ENCODE measurements at places on chromosomes 2 and 18.

DNA sequence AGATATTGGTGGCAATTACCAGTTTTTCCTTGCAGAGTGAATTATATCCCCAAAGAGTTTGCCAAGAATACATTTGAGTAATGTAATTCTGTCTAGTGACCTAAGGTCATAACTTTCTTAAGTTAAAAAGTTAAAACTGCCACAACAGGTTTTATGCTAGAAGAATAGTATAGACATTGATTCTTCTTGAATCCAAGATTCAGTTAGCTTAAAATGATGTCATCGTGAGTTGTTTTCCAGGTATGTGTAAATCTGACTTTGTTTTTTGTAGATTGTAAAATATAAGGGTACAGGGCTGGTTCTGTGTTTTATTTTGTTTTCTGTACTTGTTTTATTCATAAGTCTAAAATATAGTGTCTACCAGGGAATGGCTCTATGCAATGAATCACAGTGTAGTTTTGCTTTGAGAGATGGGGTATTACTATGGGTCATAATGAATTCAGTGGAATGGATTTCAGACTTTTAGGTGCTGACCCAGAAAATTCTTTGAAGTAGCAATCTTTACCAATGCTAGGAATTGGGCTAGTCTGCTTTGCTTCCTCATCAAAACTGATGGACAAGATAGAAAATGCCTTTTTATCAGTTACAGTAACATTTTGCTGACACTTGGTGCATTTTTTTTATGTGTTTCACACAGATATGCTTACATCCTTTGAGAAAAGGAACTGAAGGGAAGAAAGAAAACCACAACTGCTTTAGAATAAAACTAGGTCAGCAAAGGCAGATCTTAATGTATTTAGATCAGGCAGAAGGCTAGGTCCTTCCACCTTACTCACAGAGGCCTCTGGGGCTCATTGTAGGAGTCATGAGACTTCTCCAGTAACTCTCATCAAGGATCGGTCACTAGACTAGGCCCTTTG lies 20.8 kb upstream of the MGAT5 start:
- no peak for DNase-seq

- DNase-seq, result no peak
Measured at GRCh38 chr18:9919564-9920232, 5.9 kb downstream of the VAPA start.

- no peak for DNase-seq
Measured at GRCh38 chr2:235048549-235048948, 96.7 kb downstream of the SH3BP4 start.

- DNase-seq, result no peak
Measured at GRCh38 chr2:142957144-142957543, 79.7 kb downstream of the KYNU start.

DNA sequence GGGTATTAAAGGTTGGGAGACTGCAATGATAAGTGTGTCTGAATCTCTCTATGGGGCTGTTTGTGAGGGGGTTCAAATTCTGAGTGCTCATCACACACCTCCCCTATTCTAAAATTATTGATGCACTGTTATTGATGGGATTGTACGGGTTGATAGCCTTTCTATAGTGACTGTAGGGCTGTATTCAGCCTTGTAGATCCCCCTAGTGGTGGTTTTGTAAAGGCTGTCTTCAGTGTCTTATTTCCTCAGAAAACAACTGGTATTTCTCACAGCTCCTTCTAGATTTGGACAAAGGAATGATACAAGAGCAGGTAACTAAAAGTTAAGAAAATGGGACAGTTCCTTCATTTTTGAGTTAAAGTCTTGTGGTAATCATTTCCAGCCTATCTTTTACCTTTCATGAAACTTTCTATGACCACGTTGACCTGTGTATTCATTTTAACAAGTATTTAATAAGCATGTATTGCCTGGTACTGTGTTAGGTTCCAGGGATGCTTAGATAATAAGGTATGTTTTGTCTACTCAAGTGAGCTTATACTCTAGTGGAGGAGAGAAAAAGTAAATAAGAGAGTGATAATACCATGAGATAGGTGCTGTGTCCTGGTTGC lies 21.2 kb downstream of the SMAD4 start:
- peak; percentile 55 for DNase-seq

GRCh38 chr18:9737006-9737405 lies 28.9 kb downstream of the RAB31 start:
- no peak for DNase-seq

- DNase-seq, result no peak
Measured at GRCh38 chr2:187155476-187155875, 292.6 kb downstream of the CALCRL start.

GRCh38 chr18:7784171-7784570 lies 217.1 kb downstream of the PTPRM start:
- DNase-seq, result no peak

DNA sequence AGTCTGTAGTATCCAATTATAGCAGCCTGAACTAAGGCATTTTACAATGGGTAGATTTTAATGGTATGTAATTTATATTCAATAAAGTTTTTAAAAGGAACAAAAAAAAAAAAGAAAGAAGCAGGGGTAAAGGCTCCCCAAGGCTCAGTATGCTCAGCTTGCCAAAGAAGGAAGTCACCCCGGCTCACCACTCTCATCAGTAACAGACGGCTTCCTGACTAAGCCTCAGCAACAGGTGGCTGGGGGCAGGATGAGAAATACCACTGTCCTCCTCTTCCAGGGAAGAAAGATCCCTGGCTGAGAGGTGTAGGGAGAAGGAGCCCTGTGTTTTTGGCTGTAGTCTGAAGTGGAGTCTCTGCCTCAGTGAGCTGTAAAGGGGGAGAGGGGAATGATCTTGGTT lies 121.2 kb downstream of the ARHGEF4 start:
- no peak for DNase-seq

- no peak for DNase-seq
Measured at GRCh38 chr2:37886745-37887144, 38.3 kb upstream of the RMDN2 start.

GRCh38 chr2:166140475-166140874 lies 12.7 kb upstream of the SCN1A start:
- no peak for DNase-seq

- DNase-seq, result no peak
Measured at GRCh38 chr2:72395096-72395495, 247.4 kb upstream of the CYP26B1 start.

- DNase-seq, result no peak
Measured at GRCh38 chr18:32021756-32022564, 3.3 kb downstream of the RNF125 start.

DNA sequence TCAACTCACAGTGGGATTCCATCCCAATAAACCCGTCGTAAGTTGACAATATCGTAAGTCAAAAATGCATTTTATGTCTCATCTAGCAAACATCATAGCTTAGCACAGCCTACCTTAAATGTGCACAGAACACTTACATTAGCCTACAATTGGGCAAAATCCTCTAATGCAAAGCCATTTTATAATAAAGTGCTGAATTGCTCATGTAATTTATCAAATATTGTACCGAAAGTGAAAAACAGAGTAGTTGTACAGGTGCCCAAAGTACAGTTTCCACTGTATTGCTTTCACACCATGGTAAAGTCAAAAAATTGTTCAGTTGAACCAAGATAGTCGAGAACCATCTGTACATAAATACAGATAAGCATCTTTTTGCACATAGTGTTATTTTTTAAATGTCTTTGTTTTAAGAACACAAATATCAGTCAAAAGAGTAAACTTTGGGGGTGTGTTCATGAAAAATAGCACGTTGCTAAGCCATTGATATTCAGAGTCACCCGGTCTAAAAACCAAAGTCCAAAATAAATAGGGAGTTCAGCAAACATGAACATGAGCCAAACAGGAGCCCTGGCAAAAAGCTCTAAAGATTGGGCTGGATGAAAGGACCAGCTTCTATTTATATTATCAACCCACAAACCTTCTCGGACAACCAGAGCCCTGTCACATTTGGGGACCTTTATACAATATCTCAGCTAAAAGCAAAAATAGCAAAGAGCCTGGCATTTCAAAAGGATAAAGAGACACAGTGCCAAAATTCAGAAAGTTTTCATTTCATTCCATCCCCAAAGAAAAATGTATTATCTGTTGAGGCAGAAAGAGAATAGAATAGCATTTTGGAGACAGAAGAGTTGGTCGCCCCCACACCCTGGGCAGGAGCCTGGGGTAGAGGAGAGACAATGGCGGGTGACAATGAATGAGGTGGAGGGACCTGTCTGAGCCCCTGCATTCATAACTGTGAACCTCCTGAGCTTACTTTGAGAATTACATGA lies 105.9 kb upstream of the SH3BP4 start:
- no peak for DNase-seq

DNA sequence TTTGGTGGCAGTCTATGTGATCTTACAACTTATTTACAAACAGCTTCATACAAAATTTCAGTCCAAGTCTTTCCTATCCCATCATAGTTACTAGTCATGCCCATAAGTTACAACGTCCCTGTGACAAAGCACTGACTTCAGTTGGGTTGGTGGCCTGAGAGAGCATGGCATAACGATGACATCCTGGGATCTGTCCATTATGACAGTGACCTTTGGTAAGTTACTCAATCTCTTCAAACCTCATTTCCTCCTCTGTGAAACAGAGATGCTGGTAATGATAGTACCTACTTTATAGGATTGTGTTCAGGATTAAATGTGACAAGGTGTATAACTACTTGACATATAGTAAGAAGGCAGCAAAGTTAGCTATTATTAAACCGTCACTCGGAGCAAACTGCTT lies 55.4 kb upstream of the ATP5MC3 start:
- DNase-seq, result no peak

DNA sequence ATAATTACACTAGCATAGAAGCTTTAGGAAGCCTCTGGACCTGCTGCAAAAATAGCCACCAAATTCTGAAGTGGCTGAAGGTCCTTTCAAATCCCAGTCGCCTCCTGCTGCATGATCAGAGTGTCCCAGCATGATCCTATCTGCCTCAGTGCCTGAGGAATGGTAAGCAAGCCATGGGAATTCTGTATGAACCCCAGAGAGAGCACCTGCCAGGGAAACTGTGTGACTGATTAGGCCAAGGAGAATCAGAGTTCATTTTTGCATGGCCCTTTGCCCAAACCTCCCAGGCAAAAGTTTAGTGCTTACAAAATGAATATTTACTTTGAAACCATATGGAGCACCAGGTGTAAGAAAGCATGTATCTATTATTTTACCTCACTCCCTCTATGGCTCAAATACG lies 221.4 kb downstream of the ARL4C start:
- no peak for DNase-seq

DNA sequence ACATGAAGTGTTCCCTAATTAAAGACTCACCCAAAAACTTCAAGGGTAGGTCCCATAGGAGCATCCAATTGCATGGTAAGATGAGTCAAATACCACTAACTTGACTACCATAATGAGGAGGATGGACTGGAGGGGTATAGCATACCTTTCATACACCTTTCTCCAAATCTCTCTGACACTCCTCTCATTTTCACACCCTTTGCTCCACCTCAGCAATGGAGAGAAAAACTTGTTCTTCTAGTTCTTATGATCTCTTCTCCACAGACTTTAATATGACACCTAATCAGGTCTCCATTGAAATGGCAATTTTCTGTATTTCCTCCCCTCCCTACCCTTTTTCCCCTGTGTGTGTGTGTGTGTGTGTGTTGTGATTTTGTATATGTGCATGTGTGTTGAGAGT lies 41.1 kb upstream of the MAP2 start:
- DNase-seq, result no peak

DNA sequence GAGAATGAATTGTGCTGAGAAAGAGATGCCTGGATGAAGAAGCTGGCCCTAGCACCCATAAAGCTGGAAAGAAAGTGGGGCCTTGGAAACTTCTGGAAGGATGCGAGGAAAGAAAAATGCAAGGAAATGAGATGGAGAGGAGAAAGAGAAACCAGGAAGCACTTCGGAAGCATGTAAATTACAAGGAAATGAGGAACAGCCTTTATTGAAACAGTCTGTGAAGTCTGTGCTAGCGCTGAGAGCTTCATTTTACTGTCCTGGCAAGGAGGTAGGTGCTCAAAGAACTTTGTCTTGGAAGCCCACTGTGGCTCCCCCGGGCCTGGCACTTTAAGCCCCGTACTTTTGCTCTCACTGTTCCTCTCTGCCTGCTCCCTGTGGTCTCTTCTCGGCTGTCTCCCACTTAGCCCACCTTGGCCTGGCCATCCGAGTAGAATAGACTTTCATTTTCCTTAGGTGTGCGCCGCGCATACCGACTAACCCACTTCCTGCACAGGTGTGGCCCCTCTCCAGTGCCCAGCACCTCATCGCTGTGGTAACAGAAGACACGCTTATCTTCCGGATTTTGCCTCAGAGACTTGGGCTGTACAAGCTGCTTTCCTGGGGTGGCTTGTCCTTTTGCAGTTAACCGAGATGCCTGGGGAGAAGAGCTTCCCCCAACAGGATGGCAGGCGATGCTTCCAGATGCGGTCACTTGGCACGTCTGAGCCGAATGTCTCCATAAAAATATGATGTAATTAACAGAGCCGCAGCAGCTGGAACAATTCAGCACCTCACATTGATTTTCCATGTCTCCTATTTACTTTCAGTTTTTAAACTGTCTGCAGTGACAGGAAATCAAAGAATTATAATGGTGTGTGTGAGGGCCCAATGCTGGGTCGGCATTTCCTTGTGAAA lies 199.6 kb downstream of the HRH4 start:
- DNase-seq, result peak; percentile 46

- no peak for DNase-seq
Measured at GRCh38 chr2:29777161-29777560, 144.2 kb downstream of the ALK start.

GRCh38 chr2:41579806-41580205 lies 468.0 kb upstream of the PKDCC start:
- no peak for DNase-seq

DNA sequence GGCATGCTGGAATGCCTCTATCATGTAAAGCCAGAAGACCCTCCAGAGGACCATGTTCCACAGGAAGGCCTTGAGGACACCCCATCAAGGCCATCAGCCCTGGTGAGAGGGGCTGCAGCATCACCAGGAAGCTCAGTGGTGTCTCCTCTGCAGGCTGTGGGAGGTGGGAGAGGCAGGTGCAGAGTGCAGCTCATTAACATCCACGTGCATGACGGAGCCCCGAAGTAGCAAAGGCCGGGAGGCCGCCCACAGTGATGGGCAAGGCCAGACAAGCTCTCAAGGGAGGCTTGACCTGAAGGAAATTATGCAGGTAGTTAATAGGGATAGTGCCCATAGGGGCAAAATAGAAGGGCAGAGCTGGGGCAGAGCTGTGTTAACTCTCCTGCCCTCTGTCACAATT lies 30.3 kb upstream of the SMCHD1 start:
- DNase-seq, result no peak
